ENCODE measurements at places on chromosomes 2 and 18. TPM values are rescaled to one million over a fixed set of nuclear protein-coding genes. Genes with fewer than 3 reads are reported as not detected.

The FAM124B gene
- under 0.01 TPM for total RNA-seq

The ECEL1 gene
- total RNA-seq: not detected

The CRYGD gene
- not detected for total RNA-seq

The LDLRAD4 gene
- 3.1 TPM for total RNA-seq

The GPR75 gene
- total RNA-seq: 0.71 TPM

The DDX1 gene
- 58.7 TPM for total RNA-seq

The DCDC2C gene
- not detected for total RNA-seq

The BMP10 gene
- total RNA-seq: not detected

The UGT1A7 gene
- total RNA-seq: 0.46 TPM

The SPC25 gene
- 0.28 TPM for total RNA-seq

The PPP4R1 gene
- 77.3 TPM for total RNA-seq

The UGT1A3 gene
- not detected for total RNA-seq

The TIMM21 gene
- total RNA-seq: 33.4 TPM

The COLEC12 gene
- total RNA-seq: 79.5 TPM

The CMPK2 gene
- total RNA-seq: 0.43 TPM

The FKBP1B gene
- 7.0 TPM for total RNA-seq

The CNGA3 gene
- not detected for total RNA-seq

The OTOS gene
- not detected for total RNA-seq

Data from smooth muscle cell of bladder (primary cell).